ENCODE measurements at places on chromosomes 2 and 18. TPM values are rescaled to one million over a fixed set of nuclear protein-coding genes. Genes with fewer than 3 reads are reported as not detected.

Gene IKZF2
- 0.43 TPM for polyA plus RNA-seq

Gene SIGLEC15
- polyA plus RNA-seq: 1.4 TPM

Gene ZNF804A
- 0.57 TPM for polyA plus RNA-seq

Gene POU3F3
- not detected for polyA plus RNA-seq

Gene MCM6
- 9.5 TPM for polyA plus RNA-seq

Gene UGT1A3
- 5.1 TPM for polyA plus RNA-seq

Gene GATA6
- polyA plus RNA-seq: 109 TPM

Gene EMILIN1
- 36.6 TPM for polyA plus RNA-seq

Gene STAT4
- 2.2 TPM for polyA plus RNA-seq

Gene PLCL1
- polyA plus RNA-seq: 0.58 TPM

Gene TSPYL6
- not detected for polyA plus RNA-seq

Gene SAG
- not detected for polyA plus RNA-seq

Gene TUBA3E
- not detected for polyA plus RNA-seq

Gene DCDC2C
- polyA plus RNA-seq: not detected

Gene USP37
- polyA plus RNA-seq: 2.2 TPM

Gene CDH2
- polyA plus RNA-seq: 1.1 TPM

Gene HOXD13
- not detected for polyA plus RNA-seq

Gene ANKRD29
- 1.8 TPM for polyA plus RNA-seq

Gene ST8SIA3
- polyA plus RNA-seq: not detected

Gene OTOS
- polyA plus RNA-seq: not detected

Gene NAT8
- polyA plus RNA-seq: not detected

Gene LHCGR
- not detected for polyA plus RNA-seq

Gene NXPH2
- 0.24 TPM for polyA plus RNA-seq

Gene GALNT3
- polyA plus RNA-seq: 87.4 TPM

Gene AQP12A
- polyA plus RNA-seq: 4.6 TPM
